ENCODE measurements at places on chromosomes 7 and 10.

- DNase-seq, result no peak
Observed at GRCh38 chr10:1576467-1577372, 160.6 kb downstream of the ADARB2 start.

- peak; percentile 9 for DNase-seq
Observed at GRCh38 chr7:43758822-43759683, 573 bp downstream of the BLVRA start.

- DNase-seq, result no peak
Observed at GRCh38 chr10:85946713-85947326, 419.8 kb downstream of the GRID1 start.

- no peak for DNase-seq
Observed at GRCh38 chr7:66905278-66905677, 15.7 kb upstream of the TMEM248 start.

DNA sequence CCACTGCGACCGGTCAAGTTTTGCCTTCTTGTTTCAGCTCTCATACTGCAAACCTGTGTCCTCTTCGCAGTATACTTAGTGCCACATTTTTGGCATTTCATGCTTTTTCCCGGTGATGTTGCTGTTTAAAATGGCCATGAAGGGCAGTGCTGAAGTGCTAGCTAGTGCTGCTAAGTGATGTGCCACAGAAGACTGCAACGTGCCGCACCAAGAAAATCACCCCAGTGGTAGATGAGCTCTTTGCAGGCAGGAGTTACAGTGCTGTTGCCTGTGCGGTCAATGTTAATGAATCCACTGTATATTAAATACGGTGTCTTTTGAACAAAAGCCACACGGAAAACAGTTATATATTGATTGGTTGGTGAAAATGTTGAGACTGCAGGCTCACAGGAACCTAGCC, 120.3 kb downstream of the ANLN start:
- no peak for DNase-seq

DNA sequence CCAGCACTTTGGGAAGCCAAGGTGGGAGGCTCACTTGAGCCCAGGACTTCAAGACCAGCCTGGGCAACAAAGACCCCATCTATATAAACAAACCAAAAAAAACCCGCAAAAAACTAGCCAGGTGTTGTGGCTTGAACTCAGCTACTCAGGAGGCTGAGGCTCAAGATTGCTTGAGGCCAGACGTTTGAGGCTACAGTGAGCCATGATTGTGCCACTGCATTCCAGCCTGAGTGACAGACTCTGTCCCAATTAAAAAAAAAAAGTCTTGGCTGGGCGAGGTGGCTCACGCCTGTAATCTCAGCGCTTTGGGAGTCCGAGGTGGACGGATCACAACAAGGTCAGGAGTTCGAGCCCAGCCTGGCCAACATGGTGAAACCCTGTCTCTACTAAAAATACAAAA, 11.4 kb downstream of the RABGEF1 start:
- no peak for DNase-seq

DNA sequence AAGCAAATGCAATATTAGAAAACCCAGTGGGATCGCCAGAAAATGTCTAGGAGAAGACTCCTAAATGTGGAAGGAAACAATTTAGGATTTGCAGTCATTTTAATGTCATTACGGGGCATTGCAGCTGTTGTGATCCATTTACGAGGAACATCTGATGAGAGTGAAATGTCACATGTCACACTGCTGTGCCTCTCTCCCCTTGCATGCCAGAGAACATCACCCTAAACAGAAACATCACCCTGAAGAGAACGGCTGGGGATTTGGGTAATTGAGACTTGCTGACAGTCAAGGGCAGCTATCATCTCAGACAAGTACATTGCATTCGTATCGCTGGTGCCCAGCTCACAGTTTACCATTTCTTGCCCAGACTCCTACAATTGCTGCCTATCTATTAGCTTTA, 785.7 kb upstream of the POM121L12 start:
- DNase-seq, result no peak

GRCh38 chr10:9209105-9209798, 1154.8 kb downstream of the GATA3 start:
- peak; percentile 58 for DNase-seq

- DNase-seq, result no peak
Observed at GRCh38 chr7:27516421-27516820, 146.3 kb downstream of the HIBADH start.

- no peak for DNase-seq
Observed at GRCh38 chr10:78378192-78378591, 344.5 kb downstream of the RPS24 start.

DNA sequence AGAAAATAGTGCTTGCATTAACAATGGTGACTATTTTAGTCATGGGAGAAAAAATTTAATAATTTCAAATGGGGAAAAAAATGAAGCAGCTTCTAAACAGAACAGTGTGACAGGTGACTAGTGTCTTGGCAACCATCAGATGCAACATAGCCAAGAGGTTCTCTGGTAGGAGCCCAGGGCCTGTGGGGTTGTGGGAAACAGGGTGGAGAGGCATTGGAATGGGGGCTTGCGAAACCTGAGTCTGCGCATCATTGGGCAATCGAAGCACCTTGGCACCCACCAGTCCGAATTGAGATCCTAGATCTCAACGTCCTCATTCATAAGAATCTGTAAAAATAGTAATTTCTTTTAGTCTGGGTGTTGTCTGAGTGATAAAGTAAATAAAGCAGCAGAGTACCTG, 19.2 kb upstream of the PARD3 start:
- no peak for DNase-seq

GRCh38 chr10:116708877-116709276, 33.5 kb downstream of the HSPA12A start:
- DNase-seq, result no peak

DNA sequence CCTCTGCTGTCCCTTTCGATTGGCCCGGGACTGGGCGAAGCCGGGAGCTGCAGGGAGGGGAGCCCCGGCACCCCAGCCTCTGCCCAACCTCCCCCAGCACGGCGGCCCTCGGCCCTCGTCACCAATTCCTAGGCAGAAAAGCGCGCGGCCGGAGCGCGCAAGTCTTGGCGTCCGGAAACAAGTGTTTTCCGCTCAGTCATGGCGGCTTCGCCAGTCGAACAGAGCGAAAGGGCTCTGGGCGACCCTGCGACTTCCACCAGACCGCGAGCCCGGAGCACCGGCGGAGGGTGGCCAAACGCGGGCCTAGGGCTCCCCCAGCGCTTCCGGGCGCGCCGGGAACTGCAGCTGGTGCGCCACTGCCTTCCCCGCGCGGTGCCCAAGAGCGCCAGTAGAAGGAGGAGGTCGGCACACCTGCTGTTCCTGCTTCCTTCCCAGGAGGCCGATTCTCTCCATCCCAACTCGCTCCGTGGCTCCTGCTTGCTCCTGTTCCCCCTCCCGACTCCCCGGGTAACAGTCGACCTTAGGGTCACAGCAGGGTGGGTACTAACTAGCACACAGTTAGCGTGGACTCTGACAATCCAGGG, 729.9 kb downstream of the ZWINT start:
- peak; percentile 4 for DNase-seq

GRCh38 chr7:132618271-132618955, 42.1 kb upstream of the PLXNA4 start:
- peak; percentile 9 for DNase-seq

Data from brain microvascular endothelial cell (primary cell).